ENCODE measurements at places on chromosomes 5 and 9.
A peak's percentile ranks its signal among the peaks of the same experiment; 100 is the strongest.

- no peak for DNase-seq
These were observed 93.9 kb downstream of the RFX3 start for GRCh38 chr9:3431890-3432289.

DNA sequence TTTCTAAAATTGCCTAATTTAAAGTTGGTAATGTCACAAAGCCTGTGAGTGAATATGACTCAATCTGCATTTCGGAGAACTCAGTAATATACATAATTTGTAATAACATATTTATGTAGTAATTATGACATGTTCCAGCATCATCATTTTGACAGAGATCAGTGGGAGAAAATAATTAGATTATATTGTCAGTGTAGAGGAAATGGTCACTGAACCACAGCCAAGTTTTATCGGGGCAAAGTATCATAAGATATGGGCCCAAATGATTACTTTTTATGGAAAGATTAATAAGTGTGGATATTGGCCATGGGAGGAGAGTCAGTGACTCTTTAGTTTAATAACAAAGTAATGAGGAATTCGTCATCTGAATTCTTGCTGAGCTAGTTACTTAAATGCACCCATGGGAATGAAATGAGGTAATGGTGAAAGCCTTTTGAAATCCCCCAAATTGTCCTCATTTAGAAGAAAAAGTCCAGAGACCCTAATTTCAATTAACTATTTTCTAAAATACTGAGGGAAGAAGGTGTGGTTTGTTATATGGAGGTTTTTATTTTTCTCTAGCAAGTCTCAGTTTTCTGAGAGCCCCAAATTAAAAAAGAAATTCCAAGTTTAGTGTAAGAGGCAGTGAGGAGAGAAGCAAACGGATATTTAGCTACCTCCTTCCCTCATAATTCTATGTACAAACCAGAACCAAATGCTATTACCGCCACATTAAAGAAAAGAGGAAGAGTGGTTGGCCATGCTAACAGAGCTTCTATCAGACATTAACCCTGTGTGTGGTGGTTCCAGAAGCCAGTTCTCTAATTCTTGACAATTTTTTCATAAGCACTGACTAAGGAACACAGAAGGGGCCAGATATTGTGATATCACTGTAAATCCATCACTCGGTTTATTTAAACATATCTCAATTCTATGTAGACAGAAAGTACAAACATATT lies 37.7 kb upstream of the MRPS30 start:
- no peak for DNase-seq

GRCh38 chr5:151719228-151720000 lies 32.7 kb upstream of the SPARC start:
- peak; percentile 27 for DNase-seq

DNA sequence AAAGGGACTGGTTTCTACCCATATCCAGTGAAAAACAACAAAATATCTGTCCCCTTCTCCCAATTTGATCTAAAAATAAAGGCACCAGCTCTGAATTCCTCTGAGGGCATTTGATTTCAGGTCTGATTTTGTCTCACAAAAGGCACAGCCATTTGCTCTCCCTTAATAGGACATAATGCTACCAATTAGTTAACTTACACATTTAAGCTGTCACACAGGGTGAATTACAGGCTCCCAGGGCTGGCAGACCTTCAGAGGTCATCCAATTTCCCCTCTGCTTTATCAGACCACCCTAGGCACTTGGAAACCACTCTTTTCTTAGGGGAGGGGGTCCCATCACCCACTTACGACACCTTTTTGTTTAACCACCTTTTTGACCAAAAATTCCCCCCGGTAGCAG lies 319.9 kb downstream of the SPOCK1 start:
- no peak for DNase-seq

GRCh38 chr5:125835293-125836172 lies 587.7 kb upstream of the GRAMD2B start:
- peak; percentile 8 for DNase-seq

DNA sequence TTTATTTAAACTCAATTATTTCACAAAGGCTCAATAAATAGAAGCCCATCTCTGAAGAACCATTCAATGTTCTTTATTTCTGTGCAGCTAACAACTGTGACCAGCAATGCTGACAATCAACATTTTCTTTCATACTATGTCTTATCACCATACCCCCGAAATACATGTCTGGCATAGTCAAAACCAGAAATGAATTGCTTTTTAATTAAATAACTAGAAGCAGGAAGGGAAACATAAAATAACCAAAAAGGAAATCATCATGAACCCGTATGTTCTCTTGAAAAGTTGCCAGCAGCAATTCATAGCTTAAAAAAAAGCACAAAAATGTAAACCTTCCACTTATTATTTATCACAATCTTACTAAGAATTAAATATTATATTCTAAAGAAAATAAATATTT lies 212.4 kb downstream of the TMEM232 start:
- DNase-seq, result no peak

- no peak for DNase-seq
These were observed 120.4 kb upstream of the CPEB4 start for GRCh38 chr5:173767574-173768266.

DNA sequence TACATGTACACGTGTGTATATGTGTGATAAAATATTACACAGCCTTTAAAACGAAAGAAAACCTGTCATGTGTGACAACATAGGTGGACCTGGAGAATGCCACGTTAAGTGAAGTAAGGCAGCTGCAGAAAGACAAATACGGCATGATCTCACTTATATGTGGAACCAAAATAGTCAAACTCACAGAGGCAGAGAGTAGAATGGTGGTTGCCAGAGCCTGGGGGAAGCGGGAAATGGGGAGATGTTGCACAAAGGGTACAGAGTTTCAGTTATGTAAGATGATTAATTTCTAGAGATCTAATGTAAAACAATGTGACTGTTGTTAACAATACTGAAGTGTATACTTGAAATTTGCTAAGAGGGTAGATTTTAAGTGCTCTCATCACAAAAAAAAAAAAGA lies 34.8 kb downstream of the ADAMTS12 start:
- DNase-seq, result no peak

GRCh38 chr5:151458314-151458713 lies 10.9 kb downstream of the SLC36A1 start:
- DNase-seq, result no peak

DNA sequence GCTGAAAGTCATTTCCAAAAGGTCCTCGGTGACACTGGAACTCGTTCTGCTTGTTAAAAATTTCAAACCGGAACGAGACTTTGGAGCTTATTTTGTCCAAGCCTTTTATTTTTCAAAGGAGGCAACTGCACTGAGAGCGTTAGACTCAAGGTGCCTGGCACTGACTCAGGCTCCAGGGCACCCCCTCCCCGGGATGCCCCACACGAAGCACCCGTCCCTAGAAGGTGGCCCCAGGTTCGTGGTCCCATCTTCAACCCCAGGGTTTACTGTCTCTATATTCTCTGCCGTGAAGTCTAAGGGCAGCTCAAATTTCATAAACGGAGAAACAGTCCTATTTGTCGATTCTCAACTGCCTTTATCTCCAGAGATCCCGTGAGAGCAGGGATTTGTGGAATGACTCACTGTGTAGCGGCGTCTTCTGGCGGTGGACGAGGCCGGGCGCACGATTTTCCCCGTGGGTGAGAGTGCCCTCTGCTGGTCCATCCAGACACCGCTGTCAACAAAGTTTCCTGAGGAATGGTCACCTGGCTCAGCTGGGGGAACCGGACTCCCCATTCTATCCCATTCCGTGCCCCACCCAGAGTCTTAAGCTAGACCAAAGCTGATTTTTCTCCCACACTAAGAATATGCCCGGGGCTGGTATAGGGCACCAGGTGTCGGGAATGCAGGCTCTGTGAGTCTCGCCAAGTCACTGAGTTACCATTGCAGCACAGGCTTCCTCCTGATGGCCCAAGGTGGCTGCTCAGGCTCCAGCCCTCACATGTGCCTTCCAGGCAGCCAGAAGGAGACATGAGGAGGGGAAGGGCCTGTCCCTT lies 27.1 kb upstream of the SLC6A19 start:
- DNase-seq, result no peak

GRCh38 chr5:83513081-83513480 lies 41.5 kb downstream of the VCAN start:
- no peak for DNase-seq

DNA sequence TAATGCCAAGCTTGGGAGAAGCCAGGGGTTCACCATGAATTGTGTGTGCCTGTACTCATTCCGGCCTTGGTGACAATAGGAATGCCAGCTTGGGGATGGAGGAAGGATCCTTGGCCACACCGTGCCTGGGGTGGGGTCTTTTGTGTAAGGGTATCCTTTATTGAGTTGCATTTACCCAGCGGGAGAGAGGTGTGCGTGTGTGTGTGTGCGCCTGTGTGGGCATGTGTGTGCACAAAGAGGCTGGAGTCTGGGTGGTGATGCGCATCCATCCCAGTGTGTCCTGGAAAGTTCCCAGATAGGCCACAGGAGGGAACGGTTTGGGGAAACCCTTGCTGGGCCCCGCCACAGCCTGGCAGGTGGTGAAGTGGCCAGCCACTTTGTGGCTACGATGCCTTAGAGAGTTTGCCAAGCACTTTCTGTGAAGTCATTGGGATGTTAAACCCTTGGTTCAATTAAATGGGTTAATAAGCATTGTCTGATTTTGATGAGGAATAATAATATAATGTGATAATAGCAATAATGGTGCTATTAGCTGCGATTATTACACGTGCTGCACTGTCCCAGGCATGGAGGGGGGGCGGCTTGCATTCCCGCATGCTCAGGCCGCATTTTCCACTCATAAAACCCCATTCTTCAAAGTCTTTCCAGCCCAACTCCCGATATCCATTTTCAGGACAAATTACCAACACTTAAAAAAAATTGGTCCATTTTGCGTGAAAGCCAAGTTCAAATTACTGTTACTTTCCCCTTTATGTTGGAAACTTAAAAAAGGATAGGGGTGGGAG lies 13.7 kb downstream of the PITX1 start:
- DNase-seq, result no peak

DNA sequence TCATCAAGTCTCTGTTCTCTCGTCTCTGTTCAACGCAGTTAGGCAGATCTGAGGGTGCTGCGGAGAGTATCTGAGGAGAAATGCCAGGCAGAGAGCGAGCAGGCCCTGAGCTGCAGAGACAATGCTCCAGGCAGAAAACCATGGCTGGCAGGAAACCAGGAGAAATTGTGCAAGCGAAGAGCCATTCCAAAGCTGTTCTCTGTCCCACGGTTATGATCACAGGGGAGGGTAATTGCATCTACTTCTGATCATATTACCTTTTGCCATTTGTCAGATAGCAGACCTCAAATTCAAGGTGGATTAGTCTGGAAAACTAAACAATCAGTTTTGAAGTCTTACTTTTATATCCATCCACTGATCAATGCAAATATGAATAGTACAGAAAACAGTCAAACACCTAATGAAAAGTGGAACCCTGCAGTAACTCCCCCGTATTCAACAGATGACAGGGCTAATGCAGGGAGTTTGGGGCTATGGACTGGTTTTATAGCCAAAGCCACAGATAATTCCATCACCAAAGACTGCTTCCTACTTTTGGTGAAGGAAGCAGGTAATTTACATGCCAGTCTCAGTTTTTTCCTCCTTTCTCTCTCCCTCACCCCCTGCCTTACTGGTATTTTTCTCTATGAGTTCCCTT lies 228.0 kb downstream of the DCP2 start:
- no peak for DNase-seq

DNA sequence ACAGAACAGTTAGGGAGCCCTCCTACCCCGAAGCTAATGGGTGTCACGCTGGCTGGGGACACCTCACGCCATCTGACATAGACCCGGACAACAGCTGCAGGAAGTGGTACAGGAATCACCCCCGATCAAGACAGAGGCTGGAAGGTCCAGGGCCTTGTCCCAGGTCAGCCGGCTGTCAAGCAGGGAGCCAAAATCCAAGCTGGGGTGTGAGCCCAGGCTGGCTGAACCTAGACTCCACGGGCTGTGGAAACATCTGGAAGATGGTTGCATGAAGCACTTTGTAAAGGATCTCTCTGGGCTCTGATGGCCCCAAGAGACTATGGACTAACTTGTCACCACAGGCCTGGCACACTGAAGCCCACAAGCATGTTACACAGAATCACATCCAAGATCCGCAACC lies 68.9 kb upstream of the STXBP1 start:
- no peak for DNase-seq

GRCh38 chr9:70951749-70952727 lies 169.4 kb downstream of the TRPM3 start:
- no peak for DNase-seq

DNA sequence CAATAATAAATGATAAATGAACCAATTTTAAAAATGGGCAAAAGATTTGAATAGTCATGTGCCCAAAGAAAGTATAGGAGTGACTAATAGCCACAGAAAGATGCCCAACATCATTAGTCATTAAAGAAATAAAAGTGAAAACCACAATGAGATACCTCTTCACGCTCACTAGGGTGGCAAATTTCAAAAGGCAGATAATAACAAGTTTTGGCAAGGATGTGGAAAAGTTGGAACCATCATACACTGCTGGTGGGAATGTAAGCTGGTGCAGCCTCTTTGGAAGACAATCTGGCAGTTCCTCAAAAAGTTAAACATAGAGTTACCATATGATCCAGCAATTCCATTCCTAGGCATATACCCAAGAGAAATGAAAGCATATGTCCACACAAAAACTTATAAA lies 1819.8 kb downstream of the MAT2B start:
- no peak for DNase-seq

DNA sequence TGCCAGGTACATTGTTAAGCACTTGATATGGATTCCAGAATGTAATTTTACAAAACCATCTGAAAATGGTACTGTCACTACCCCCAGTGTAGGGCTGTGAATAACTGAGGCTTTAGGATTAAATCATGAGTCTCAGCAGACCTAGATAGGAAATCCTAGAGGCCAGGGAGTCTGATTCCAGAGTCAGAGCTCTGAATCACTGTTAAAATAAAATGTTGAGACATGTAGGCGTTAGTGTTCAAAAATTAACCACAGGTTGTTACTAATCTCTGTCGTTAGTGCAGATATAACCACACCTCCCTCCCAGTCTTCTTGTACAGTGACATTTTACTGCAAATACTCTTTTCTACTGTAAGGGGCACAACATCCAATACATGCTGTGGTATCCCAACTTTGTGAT lies 1828.8 kb downstream of the MAT2B start:
- no peak for DNase-seq

DNA sequence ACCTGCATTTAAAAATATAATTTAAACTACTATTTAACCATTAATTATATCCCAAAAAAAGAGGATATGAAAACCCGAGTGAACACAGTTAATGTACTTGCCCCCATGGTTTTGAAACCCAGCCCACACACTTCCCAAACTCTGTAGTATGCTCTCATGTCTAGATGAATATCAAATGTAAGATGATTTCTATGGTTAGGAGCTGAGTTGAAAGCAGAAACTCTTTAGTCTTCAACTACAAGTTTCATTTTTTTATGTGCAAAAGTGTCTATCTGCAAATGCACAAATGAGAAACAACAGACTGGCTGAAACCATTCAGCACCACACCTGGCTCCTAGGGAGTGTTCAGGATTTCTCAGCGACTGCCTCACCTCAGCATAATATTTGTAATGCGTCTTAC lies 183.3 kb downstream of the SEMA5A start:
- no peak for DNase-seq

DNA sequence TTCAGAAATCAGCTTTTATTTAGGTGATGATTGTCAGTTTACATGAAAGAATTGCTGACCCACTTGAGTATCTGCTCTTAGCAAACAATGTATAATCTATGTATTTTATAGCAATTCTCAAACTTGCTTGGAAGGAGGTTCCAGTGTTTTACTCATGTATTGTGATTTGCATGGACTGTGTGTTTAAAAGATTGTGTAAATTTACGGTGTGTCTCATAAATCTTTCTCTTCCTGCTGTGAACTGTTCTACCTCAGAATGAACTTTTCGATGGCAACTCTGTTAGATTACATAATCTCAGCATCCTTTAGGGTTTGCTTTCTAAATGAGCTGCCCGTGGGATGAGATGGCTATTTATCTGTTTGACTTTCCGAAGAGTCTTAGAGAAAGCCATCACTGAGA lies 122.5 kb downstream of the MEF2C start:
- DNase-seq, result no peak

GRCh38 chr5:6435356-6435755 lies 13.3 kb upstream of the UBE2QL1 start:
- DNase-seq, result peak; percentile 10

Data from DND-41 (cell line).